Activated CD4-positive, CD25-positive, alpha-beta regulatory T cell (primary cell): ENCODE measurements at places on chromosomes 5 and 9.

- no peak for DNase-seq
These were observed 86.0 kb downstream of the KCNT1 start for GRCh38 chr9:135787776-135788575.

DNA sequence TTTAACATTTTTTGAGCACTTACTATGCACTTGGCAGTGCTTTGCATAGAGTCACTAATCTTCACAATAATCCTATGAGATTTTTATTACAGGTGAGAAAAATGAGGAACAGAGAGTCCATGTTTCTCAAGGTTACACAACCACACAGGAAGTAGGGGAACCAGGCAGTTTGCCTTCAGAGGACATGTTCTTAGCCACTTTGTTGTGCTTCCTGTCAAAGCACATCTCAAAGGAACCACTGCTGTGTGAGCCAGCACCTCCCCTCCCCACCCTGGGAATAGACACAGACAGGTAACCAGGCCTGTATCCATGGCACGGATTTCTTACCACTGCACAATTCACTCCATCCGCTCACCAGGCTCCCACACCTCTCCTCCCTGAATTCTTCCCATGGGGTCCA lies 6.3 kb upstream of the DNAJB5 start:
- no peak for DNase-seq

DNA sequence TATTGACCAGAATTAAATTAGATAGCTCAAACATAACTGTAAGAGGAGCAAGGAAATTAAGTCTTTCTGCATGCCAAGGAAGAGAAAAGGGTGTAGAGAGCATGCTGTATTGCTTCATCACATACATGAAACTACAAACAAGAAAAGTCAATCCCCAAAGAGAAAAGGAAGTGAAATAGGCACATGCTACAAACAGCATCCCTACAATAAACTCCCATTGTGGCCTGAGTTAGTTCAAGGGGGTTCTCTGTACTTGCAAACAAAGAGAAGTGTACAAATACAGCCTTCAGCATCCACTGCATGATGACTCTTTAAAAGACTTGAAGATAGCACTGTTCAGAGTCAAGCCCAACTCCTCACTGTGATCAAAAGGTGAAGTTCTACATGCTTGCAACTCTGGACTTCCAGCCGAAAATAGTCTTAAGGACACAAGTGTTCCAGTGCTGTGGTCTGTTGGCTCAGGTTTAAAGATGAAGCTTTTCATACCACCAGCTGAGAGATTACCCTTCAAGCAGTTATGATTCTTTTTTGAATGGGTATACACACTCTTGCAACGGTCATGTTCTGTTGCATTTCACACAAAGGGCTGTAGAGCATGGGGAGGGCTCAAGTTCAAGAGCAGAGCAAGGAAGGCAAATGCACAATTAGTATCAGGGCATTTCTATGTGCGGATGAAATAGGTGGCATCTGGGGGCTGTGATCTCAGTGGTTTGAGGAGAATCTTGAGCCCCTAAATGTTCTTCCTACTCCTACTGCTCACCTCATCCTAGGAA lies 534.5 kb downstream of the EBF1 start:
- no peak for DNase-seq

DNA sequence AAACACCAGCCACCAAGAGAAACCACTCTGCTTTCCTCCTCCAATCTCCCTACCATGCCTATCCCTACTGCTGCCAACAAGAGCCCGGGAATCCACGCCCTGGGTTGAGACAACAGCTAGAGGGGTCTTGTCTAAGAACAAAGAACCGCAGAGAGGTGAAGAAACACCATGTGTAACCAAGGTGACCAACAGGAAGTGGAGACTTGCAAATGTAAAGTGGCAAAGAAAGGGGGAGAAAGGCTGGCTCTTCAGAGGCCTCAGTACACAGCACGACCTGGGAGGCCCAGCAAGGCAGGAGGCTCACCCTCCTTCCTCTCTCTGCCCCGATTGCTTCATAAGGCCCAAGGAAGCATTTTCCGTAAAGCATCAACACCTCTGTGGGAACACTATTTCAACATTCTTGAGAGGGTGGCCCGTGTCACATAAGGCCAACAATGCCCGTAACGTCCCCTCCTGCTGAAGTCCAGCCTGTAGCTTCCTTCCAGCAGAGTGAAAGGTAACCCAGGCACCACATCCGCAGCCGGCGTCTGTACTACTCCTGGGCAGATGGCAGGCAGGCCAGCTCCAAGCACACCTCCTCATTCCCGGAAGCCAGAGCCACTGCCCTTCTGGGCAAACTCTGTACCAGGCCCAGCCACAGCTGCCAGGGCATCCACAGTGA lies 18.3 kb downstream of the CCNJL start:
- no peak for DNase-seq

GRCh38 chr5:6370580-6370979 lies 7.8 kb downstream of the MED10 start:
- DNase-seq, result no peak

GRCh38 chr9:89274838-89275237 lies 36.2 kb upstream of the CKS2 start:
- no peak for DNase-seq

- peak; percentile 55 for DNase-seq
These were observed at the start of gene STOM for GRCh38 chr9:121369595-121370265. Gene STOM (minus strand): TSS chr9:121370250. CDS start chr9:121370187, 63 bp downstream.

- no peak for DNase-seq
These were observed 55.0 kb downstream of the FRMD3 start for GRCh38 chr9:83483223-83483622.

DNA sequence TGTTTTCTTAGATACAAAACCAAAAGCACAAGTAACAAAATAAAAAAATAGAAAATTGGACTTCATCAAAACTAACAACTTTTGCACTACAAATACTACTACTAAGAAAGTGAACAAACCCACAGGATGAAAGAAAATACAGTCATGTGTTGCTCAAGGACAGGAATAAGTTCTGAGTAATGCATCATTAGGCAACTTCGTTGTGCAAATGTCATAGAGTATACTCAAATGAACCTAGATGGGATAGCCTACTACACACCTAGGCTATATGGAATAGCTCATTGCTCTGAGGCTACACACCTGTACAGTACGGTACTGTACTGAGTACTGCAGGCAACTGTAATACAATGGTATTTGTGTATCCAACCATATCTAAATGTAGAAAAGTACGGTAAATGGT lies 88.3 kb downstream of the RAPGEF1 start:
- DNase-seq, result no peak

DNA sequence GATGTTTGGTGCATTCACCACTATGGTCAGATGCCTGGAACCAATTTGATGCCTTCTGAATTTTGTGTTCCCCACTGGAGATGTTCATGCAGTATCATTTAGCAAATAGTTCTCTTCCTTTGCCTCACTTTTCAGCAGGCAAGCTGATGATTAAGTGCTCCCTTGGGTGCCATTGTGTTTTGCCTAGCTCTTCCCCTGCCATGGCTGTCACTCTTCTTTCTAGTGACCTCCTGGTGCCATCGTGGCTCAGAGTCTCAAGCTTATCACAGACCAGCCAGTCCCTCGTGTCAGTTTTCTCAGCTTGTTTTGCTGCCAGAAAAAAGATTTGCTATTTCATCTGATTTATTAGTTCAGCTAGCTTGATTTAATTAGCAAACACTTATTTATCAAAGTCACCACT lies 41.3 kb downstream of the IL31RA start:
- no peak for DNase-seq

GRCh38 chr5:127667926-127668325 lies 19.0 kb downstream of the CTXN3 start:
- DNase-seq, result no peak

DNA sequence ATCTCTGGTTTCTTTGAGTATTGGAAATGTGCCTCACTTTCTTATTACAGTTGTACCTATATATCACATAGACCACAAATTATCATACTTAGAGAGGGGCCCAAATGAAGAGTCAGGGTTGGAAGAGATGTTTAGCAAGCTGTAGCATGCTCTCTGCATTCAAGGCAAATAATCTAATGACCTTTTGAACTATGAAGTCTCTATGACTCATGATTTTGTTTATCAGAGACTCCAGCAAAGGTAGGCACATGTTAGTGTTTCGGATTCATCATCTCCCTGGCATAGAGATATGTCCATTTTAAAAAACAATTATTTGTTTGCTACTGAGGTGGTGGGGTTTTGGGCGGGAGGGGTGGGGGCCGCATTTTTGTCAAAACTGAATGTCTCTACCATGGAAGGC lies 2000.1 kb downstream of the EFNA5 start:
- DNase-seq, result no peak

GRCh38 chr5:36606428-36607113 lies at the start of gene SLC1A3:
Gene SLC1A3 (plus strand): TSS chr5:36606606. CDS start chr5:36608424, 1,818 bp downstream.
- peak; percentile 4 for DNase-seq

- no peak for DNase-seq
These were observed 36.8 kb downstream of the SAXO1 start for GRCh38 chr9:18996211-18996610.

DNA sequence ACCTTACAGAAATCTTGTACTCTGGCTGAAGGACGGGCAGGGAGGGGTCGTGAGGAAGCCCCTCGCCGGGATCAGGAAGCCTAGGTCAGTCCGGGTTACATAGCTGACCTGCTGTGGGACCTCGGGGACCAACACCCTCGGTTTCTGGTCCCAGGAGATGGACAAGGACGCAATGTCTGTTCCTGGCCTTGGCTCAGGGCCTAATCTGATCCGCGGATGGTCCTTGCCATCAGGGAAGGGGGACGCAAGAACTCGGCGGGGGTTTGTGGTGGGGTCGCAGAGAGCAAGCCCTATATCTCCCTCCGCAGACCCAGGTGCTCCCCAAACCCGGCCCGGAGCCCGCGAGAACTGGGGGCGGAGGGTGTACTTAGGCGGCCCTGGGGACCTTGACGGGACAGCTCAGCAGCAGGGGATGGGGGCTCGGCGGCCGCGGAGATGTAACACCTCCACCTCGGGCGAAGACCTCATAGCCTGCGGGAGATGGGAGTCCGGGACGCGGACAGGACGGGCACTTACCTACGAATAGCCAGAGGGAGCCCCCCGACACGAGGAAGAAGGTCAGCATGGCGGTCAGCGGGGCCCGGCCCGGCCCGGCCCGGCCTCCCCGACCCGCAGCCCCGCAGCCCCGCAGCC lies 353 bp downstream of the ACSL6 start:
- no peak for DNase-seq

GRCh38 chr9:76321195-76321828 lies 72.9 kb downstream of the RFK start:
- no peak for DNase-seq

DNA sequence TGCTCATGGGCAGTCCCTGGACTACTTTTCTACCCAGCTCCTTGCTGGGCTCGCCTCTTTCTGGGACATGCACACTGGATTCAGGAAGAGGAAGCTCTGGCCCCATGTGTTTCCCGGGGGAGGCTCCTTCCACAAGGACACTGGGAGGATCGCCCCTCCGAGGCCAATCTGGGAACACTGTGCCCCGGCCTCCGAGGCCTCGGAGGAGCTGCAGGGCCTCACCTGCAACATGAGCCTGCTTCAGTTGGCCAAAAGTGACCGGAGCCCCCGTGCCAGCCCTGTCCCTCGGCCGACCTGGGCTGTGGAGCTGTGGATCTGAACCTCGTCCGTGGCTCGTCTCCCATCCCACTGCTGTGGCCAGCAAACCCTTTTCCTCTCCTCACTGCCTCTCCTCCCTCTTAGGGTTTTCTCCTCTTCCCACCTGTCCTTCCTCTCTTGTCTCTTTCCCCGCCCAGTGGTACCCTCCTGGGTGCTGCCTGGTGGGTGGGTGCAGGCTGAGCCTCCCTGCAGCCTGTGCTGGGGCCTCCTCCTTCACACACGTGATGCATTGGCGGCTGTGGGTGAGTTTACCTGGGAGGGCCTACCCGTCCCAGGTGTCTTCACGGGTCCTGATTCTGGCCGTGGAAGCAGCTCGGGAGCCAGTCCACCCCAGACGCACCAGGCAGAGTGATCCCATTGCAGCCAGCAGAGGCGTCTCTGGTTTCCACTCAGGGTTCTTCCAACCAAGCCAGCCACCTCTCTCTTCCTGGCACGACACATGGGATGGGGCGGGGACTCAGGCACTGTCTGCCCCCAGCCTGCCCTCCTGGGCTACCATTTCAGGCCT lies 241.8 kb downstream of the CACNA1B start:
- no peak for DNase-seq

DNA sequence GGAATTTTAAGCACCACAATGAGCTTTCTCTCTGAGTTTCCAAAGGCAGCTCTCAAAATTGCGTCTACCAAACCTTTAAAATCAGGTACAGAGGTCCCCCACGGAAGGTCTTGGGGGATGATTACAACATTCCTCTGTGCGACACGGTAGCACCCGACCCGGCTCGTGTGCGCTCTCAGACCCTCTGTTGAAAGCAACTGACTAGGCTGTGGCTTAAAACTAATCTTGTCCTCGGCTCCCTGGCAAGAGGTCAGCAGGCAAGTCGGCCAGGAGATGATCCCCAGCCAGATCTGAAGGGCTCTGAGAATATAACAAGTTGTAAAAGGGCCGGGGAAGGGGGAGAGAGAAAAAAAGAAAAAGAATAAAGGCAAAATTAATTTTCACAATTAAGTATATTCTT lies 92.6 kb upstream of the LMX1B start:
- DNase-seq, result no peak

DNA sequence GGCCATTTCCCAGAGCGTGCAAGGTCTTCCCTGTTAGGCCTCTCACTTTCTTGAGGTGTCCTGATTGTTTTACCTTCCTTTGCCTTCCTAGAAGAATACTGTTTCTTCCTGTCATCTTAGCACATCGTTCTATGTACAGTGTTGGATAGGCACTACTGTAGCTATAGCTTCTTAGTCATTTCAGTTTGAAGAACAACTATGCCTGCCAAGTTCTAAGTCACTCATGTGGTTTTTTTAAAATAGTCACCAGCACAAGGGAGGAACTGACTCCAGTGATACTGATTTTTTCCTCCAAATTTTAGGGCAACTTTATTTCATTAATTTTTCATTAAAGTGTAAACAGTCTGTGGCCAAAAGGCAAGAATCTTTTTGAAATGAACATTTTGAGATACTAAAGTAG lies 122.4 kb upstream of the NR5A1 start:
- no peak for DNase-seq

DNA sequence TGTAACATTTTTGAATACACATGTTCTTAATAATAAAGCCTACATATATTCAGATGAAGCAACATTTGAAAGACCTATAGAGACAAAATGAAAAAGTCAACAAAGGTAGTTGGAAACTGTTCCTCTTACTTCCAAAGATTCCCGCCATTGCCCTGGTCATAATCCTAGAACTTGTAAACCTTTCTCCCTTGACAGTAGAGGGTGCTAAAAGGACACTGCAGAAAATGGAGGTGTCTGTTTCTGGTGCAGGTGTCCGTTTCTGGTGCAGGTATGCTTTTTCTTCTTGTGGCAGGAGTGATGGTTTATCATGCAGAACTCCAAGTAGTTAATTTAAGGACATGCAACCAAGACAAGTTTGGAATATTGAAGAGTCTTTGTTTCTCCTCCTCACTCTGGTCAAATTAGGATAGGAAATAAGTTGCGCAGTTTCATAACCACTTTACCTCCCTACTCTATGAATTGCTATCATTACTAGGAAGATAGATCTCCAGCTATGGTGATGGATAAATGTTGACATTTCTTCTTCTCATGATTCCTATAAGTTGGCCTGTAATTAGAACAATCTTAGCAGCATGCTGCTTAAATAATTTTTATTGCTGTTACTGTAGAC lies 56.0 kb upstream of the FAM174A start:
- no peak for DNase-seq

DNA sequence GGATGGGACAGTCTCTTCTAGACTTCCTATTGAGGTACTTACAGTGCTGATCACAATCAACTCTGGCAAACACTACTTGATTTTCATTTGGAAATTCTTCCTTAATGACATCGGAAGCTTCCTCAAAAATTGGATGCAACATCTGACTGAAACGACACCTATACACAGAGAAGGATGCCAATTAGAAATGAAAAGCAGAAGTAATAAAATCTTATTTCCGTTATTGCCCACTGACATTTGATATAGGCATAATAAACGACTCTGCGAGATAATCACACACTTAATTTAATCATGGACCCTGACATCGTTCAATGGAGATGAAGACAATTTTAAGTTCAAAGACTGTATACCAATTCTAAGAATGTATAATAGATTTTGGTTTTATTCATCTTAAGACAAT lies 46.4 kb downstream of the ERP44 start:
- DNase-seq, result no peak
